ENCODE measurements at places on chromosomes 5 and 9. TPM values are rescaled to one million over a fixed set of nuclear protein-coding genes. Genes with fewer than 3 reads are reported as not detected.

DNA sequence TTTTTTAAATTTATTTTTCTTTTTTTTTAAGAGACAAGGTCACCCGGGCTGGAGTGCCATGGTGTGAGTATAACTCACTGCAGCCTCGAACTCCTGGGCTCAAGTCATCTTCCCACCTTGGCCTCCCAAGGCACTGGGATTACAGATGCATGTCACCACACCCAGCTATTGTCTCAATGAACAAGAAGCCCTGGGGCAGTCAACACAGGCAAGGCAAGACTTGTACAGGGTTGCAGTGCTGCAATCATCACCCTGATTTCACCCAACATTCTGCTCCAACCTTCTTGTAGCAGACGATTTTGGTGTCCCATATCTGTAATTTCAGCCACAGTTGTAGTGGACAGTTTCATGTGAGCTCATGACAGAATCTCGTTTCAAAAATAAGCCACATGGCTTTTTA lies 205.8 kb upstream of the KIF2A start:
- no peak for DNase-seq

- DNase-seq = no peak
These were observed 17.1 kb upstream of the TOR1B start for GRCh38 chr9:129785866-129786265.

DNA sequence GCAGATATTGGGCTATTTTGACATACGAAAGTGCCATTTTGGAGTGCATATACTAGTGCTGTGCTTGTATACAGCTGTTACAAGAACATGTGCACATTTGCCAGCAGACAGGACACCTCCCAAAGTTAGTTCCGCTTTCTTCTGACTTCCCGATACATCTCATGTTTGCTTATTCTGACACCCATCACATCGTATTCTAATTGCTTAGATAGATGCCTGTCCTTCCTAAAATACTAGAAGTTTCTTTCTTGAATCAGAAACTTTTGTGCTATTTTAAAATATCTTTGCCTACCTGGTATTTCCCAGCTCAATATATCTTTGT lies 177.8 kb downstream of the TTLL11 start:
- no peak for DNase-seq

GRCh38 chr9:77546376-77546950 lies 101.7 kb downstream of the GNA14 start:
- no peak for DNase-seq

DNA sequence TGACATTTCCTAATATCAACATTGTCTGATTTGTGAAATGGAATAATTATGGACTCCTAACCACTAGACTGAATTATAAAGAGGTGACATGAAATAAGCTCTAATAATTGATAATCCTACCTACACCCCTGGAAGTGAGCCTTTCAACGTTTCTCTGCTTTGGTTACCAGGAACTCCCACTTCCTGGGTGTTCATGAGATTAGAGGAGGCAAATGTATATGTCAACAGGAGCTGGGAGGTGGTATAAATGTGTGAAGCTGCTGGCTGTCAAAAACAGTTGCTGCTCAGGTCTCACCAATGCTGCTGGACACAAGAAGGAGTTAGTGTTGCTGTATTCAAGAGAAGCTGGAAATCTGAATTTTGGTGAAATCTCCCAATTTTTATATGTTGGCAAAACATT lies 96.8 kb downstream of the CAMK4 start:
- DNase-seq = no peak

DNA sequence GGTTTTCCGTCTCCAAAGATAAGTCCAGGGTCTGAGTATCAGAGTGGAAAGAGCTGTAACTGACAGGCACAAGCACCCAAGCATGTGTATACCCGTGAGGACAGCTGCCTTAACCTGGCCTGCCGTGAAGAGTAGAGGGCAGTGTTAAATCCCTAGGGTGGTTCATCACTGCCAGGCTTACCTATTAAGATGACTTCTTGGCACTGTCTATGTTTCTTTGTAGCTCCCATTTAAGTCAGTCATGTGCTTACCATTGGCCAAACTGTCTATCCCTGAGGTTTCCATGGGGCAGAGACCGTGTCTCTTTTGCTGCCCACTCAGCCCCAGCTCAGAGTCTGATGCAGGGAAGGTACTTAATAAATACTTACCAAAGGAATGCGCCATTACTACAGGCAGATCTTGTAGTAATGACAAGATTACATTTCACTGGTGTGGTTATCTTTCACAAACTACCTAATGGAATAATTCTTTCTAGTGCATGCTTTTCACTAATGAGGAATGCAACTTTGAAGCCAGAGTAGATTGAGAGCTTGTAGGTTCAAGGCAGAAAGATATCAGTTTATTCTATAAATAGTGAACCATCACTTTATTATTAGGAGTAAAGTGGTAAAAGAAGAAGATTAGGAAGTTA lies 64.2 kb downstream of the SNX24 start:
- DNase-seq = no peak

NADK2 gene
- total RNA-seq = 27.2 TPM

TPPP gene
- total RNA-seq = 2.7 TPM

CD14 gene
- 0.28 TPM for total RNA-seq

ARHGEF37 gene
- 2.3 TPM for total RNA-seq

Measured in neural crest cell (in vitro differentiated cells).